Bronchial smooth muscle cell (primary cell): ENCODE measurements at places on chromosomes 12 and 14. TPM values are rescaled to one million over a fixed set of nuclear protein-coding genes. Genes with fewer than 3 reads are reported as not detected.

Gene ANO4
- total RNA-seq = 0.32 and 0.94 TPM in 2 replicates

Gene SMIM41
- total RNA-seq = 2.0 and 7.5 TPM in 2 replicates

Gene ADAMTS20
- not detected in 2 replicates for total RNA-seq

Gene KLRF1
- 0.47 TPM in 1 of 2 replicates, not detected in the other for total RNA-seq

Gene KRT71
- not detected in 2 replicates for total RNA-seq

Gene SLC25A21
- 0.17 and 0.63 TPM in 2 replicates for total RNA-seq

Gene VDR
- 3.8 and 5.3 TPM in 2 replicates for total RNA-seq

Gene KDM5A
- 44.8 and 54.5 TPM in 2 replicates for total RNA-seq
